ENCODE measurements at places on chromosomes 13 and 19.

DNA sequence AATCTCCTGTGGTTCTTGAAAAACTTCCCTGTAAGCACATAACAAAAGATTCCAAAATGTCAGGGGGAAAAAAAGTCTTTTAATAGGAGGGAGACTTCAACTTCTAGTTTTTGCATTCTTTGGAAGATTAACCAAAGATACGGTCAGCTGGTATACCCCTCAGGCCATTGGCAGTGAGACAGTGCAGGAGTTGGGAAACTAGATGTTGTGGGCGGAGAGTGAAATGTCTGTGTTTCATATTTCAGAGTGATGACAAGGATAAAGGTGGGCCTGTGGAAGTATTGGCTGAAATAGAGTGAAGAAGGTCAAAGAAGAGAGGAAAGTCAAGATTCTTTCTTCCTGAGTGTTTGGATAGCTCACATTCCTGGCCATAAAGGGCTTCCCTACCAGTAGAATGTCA lies 40.8 kb downstream of the CYP2B6 start:
- DNase-seq = no peak

DNA sequence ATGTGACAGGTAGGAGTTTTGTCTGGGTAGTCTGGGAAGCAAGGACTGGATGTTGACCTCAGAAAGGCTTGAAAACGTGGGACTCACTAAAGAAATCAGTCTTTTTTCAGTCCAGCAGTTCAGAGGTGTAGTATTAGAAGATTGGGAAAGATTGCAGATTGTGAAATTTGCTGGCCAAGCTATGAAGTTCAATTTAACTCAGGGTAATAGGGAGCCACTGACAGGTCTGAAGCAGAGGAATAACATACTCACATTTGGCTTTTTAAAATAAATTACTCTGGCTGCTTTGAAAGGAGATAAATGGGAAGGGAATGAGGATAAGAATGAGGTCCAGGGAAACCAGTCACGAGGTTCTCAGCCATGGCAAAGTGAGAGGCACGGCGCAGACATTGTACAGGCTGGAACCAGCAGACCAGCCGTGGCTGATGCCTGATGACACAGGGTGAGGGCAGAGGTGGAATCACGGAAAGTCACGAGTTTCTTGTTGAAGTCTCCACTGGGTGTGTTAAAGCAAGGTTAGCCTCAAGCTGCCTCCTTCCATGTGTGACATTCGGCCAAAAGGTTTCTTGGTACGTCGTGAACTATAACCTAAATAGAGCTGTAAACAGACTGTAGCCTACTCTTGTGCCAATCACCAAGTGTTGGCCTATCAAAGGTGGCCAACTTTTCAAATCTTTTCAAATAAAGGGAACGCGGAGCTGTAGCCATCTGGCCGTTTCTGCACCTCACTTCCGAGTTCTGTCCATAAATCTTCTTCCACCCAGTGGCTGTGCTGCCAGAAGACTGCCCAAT lies 377.6 kb downstream of the IRS2 start:
- no peak for DNase-seq

GRCh38 chr19:16335226-16335625 lies 10.6 kb downstream of the KLF2 start:
- DNase-seq = no peak

GRCh38 chr13:41978007-41978406 lies 17.1 kb upstream of the VWA8 start:
- DNase-seq = no peak

DNA sequence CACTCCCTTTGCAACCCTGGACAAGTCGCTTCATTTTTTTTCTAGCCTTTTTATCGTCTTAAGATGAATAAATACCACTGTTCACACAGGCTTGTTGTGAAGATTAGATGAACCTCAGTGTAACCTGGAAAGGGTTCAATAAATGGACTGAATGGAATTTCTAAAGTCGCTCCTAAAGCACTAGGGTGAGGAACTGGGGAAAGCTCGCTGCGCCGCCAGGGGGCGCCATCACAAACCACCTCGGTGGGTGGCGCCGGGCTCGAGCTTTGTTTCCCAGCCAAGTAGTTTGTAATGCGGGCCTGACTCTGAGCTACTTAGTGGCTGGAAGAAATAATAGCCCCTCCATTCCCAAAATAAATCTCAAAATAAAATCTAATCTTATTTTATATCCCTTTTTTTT lies 2.2 kb upstream of the CEACAM6 start:
- peak; percentile 68 for DNase-seq

GRCh38 chr13:27425158-27425917 lies 919 bp downstream of the GTF3A start:
- DNase-seq = peak; percentile 15

- no peak for DNase-seq
These were observed at the start of gene LGALS7B for GRCh38 chr19:38788478-38789243. Gene LGALS7B, plus strand, starts transcription at chr19:38789200. Its CDS starts 27 bp downstream, at chr19:38789227.

DNA sequence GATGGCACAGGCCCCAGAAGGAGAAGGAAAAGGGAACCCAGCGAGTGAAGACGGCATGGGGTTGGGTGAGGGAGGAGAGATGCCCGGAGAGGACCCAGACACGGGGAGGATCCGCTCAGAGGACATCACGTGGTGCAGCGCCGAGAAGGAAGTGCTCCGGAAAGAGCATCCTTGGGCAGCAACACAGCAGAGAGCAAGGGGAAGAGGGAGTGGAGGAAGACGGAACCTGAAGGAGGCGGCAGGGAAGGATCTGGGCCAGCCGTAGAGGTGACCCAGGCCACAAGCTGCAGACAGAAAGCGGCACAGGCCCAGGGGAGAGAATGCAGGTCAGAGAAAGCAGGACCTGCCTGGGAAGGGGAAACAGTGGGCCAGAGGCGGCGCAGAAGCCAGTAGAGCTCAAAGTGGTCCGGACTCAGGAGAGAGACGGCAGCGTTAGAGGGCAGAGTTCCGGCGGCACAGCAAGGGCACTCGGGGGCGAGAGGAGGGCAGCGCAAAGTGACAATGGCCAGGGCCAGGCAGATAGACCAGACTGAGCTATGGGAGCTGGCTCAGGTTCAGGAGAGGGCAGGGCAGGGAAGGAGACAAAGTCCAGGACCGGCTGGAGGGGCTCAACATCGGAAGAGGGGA lies 1.1 kb downstream of the PPP1R12C start:
- peak; percentile 52 for DNase-seq

DNA sequence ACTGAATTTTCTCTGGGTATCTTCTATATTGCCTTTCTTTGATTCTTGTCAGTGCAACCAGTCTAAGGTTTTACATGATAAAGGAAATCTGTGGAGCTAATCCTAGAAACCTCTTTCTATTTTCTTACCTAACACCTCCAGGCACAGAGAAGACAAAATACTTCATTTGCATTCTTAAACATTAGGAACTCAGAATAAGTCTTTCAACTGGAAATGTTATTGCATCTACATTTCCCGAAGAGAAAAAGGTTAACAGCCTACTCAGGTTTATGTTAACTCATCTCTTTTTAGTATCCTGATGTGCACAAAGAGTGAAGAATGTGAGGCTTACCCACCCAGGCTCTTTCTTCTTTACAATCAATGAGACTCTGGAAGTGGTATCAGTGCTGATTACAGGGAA lies 106.7 kb downstream of the PCCA start:
- no peak for DNase-seq

DNA sequence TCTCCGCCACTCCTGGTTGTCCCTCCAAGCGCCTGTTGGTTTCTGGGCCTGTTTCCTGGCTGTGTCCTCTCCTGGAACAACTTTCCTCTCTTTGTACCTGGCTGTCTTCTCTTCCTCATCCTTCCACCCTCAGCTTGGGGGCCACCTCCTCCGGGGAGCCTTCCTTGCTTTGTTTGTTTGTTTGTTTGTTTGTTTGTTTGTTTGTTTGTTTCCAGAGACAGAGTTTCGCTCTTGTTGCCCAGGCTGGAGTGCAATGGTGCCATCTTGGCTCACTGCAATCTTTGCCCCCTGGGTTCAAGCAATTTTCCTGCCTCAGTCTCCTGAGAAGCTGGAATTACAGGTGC lies 6.6 kb upstream of the TCF3 start:
- no peak for DNase-seq

- no peak for DNase-seq
These were observed 8.2 kb downstream of the ZNF296 start for GRCh38 chr19:45068041-45068440.

DNA sequence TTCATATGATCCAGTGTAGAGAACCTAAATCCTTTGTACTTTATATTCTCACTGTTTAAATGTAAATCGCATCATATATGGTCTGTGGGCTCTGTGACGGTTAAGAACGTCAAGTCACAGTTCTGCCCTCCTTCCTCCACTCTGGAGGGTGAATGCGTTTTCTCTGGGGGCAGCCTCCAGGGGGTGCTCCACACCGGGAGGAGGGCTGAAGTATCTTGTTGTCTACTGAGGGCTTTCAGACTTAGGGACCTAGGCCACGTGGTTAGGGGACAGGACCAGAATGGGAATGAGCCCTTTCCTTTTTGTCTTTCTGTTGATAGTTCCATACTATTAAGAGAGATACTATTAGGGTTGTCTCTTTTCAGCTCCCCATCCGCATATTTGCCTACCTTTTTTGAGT lies 504.9 kb downstream of the FGF9 start:
- no peak for DNase-seq

GRCh38 chr19:42613666-42614065 lies 18.9 kb upstream of the CEACAM8 start:
- DNase-seq = no peak

- peak; percentile 20 for DNase-seq
These were observed 451.7 kb downstream of the EFNB2 start for GRCh38 chr13:106083620-106084350.

- no peak for DNase-seq
These were observed 3.4 kb upstream of the CTU1 start for GRCh38 chr19:51111606-51112005.

GRCh38 chr19:14916848-14917247 lies 24.4 kb upstream of the OR7C2 start:
- DNase-seq = no peak

GRCh38 chr13:23695711-23696464 lies 125.7 kb downstream of the TNFRSF19 start:
- peak; percentile 78 for DNase-seq

- no peak for DNase-seq
These were observed 135.6 kb downstream of the NUFIP1 start for GRCh38 chr13:44853641-44854040.

- DNase-seq = no peak
These were observed 9.0 kb upstream of the ACTN4 start for GRCh38 chr19:38638461-38638860.

- DNase-seq = no peak
These were observed 28.4 kb downstream of the C19orf81 start for GRCh38 chr19:50677636-50678035.
